Stimulated activated CD4-positive, alpha-beta T cell treated with anti-CD3 and anti-CD28 coated beads, TNF-alpha, amount 100 ng/mL, for 24 hours (primary cell): ENCODE measurements at places on chromosomes 2 and 18.

DNA sequence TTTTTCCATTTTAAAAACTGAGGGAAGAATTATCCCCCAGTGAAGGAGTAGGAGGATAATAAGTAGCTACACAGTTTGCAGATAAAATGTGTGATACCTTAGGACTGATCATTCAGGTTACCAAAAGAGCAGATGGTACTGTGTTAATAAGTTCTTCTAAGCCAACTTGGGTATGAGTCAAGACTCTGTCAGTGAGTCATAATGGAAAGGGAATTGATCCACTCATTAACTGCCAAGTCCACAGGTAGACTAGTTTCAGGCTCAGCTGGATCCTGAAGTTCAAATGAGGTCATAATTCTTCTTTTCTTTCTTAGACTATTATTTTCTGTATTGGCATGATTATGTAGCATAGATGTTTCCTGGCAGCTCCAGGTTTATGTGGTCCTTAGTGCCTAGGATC lies 142.4 kb upstream of the ALPP start:
- DNase-seq = no peak

- DNase-seq = no peak
Observed at GRCh38 chr18:33812186-33812585, 234.2 kb downstream of the ASXL3 start.

GRCh38 chr2:133655610-133656009 lies 87.3 kb upstream of the NCKAP5 start:
- no peak for DNase-seq

GRCh38 chr2:75077909-75078308 lies 119.5 kb downstream of the POLE4 start:
- no peak for DNase-seq

GRCh38 chr2:212752730-212753351 lies 214.2 kb upstream of the ERBB4 start:
- no peak for DNase-seq

GRCh38 chr2:172953970-172954852 lies 121.4 kb upstream of the MAP3K20 start:
- no peak for DNase-seq

DNA sequence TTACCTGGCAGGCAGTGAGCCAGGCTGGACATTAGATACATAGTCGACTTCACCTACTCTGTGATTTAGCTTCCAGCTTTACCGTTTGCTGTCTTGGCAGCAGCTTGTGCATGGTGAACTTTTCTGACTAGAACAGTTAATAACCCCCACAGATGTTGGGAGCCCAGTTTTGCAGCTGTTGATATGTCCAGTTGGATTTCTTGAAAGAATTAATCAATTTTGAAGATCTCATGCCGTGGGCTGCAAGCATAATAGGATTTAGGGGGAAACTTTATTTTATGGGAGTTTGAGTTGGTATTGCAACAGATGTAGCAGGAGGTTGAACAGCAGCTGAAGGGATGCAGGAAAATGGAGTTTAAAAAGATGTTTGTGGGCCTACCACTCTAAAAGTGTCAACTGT lies 13.8 kb downstream of the MYO1B start:
- DNase-seq = no peak

DNA sequence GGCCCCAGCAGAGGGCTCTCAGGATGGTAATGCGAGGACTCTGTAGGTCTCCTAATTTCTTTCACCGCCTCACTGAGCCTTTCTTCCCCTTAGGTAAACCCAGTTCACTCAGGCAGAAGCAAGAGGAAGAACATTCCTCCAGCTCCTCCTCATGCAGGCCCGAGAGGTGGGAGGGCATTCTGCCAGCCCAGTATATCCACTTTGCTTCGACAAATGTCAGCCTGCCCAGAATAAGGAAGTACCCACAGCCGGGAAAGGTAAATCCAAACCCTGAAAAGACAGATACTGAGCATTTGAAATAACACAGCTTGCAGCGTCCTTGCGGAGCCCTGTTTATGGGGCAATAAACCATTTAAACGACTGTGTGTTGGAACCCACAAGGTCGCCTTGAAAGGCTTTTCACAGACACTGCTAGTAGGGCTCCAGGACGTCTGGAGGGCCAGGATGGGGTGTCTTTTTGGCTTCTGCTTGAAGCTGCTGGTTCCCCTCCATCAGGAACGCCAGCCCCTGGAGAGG lies 63.0 kb upstream of the STPG4 start:
- no peak for DNase-seq

- no peak for DNase-seq
Observed at GRCh38 chr2:30315391-30316063, 84.2 kb downstream of the LBH start.

DNA sequence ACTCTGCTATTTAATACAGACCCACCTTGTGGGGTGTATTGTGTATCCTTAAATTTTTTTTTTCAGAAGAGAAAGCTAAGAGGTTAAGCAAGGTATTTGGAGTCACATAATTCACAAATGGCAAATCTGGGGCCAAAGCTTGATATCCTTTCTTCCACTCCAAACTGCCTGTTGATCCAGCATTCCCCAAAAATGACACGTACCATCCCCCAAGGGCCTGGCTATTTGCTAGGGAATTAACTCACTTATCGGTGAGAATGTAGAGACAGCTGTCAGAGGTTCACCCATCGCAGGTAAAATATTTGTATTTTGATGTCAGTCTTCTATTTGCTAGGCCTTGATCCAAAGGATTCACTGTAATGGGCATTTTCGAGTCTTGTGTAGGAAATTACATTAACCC lies 103.6 kb upstream of the FZD7 start:
- no peak for DNase-seq

DNA sequence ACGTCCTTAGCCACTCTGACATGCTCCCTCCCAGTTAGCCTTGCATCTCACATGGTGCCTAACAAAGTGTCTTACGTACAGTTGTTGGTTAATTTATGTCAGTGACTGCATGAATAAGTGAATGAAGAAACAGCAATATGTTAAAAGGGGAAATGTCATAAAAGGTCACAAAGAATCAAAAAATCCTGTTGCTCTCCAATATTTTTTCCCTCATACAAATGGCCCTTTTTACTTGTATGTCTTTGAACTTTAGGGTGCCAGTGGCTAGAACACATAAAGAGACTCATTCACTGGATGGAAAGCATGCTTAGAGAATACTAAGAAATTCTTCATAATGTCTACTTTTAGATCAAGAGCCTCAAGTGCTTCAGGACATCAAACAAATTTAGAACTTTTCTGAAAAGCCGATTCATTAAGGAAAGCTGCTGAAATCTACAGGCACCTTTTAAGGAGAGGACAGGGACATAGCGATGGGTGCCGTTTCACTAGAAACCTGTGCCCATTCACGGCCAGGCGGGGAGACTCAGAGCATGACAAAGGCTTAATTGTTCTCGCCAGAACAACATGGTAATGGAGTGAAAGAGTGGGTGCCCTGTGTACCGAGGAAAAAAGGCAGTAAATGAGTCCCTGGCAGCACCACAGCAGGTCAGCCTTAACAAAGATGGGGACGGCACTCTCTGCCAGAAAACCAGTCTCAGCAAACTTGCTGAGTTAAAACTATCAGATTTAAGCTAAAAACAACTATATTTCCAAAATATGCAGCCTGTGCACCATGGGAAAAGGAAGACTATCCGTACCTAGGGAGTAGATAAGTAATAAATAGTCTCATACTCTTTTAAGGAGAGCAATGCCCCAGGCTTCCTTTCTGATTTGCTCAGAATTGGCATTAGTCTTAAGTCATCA lies 71.6 kb upstream of the SPTBN1 start:
- DNase-seq = no peak

DNA sequence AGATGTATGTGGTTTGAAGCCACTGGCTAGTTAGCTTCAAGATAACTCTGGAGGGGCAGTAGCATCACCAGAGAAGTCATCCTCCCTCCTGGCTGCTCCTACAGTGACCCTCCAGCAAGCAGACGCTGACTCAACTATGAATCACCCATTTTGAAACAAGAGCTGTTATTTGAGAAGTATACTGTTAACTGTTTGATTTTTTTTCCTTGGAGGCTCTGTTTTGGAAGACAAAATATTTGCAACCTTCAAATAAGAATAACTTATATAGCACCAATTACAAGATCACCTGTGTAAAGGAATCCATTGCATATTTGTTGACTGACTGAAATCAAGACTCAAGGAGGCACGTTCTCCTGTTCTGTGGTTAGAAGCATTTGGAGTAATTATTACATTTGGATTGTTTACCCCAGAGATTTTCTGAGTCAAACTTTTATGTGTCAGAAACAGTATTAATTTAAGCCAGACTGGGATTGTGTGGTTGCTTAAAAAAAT lies 313.8 kb downstream of the MTX2 start:
- no peak for DNase-seq
